Neuronal stem cell (in vitro differentiated cells): ENCODE measurements at places on chromosomes 1 and 21.

DNA sequence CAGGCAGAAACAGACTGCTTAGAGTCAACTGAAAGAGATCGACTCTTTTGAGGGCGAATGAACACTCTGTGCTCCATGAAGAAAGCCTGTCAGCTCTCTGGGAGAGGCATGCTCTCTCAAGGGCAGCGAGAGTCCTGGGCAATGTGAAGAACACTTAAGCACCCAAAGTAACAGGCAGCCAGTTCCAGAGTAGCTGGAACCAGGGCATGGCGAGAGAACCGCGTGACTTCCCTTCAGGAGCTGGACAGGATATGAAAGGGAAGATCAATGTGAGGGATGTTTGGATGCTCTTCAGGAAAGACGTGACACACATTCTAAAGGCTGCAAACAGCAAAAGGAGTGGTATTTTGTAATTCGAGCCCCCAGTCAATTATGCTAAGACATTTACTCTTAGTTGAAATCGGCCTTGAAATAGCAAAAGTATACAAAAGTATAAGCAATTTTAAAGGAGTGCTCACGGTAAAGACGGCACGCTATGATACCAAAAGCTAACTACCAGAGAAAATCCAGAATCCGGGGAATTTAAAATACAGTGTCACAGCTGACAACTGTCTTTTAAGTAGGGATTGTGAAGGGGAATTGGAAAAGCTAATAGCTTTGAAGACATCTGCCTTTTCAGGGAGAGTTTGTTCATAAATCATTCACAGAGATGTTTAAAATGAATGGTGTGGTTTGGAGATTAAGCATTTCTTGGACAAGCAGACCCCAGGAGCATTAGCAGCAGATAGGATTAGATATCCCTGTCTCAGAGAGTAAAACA is 20.8 kb downstream of the ADAMTS5 start:
- no peak overlapping the region for H3K4me3 ChIP-seq
- no peaks in the 10 kb centered on the region for H3K27me3 ChIP-seq
- H3K27ac ChIP-seq = no peak overlapping the region
- H3K4me1 ChIP-seq = no peaks in the 10 kb centered on the region
- no peaks in the 10 kb centered on the region for H3K36me3 ChIP-seq

DNA sequence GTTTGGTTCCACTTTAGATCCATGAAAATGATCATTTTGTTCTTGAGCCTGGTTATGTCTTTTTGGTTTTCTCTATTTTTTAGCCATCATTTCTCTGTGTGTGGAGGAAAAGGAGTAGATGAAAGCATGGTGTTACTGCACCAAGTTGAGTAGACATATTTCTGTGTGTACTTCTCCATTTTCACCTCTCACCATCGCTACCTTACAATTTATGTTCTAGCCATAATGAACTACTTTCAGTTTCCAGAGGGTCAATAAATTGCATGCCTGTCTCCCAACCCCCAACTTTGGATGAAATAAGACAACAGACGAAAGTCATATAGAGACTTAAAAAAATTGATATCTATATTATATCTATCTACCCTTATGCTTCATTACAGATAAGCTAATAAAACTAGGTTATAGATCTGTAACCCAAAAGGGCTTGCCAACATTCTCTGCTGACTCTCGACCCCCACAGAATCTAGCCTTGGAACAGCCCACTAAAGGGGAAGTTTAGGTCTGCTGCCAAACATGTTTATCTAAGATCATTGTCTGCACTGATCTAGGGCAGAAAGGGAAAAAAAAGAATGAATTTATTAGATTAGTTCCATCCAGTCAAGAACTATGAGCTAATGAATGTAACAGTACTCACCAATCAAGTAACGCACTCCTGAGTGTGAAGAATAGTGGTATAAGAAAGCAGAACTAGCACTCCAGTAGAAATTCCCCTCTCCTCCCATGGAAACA is 7.5 kb upstream of the MAN1A2 start:
- peaks cover 4% of the 10 kb centered on the region for H3K4me1 ChIP-seq
- H3K4me3 ChIP-seq = no peak overlapping the region
- no peaks in the 10 kb centered on the region for H3K36me3 ChIP-seq

- no peak overlapping the region for H3K4me3 ChIP-seq
- H3K27ac ChIP-seq = no peak overlapping the region
These were observed 50.3 kb upstream of the MAP10 start for GRCh38 chr1:232754930-232755329.

DNA sequence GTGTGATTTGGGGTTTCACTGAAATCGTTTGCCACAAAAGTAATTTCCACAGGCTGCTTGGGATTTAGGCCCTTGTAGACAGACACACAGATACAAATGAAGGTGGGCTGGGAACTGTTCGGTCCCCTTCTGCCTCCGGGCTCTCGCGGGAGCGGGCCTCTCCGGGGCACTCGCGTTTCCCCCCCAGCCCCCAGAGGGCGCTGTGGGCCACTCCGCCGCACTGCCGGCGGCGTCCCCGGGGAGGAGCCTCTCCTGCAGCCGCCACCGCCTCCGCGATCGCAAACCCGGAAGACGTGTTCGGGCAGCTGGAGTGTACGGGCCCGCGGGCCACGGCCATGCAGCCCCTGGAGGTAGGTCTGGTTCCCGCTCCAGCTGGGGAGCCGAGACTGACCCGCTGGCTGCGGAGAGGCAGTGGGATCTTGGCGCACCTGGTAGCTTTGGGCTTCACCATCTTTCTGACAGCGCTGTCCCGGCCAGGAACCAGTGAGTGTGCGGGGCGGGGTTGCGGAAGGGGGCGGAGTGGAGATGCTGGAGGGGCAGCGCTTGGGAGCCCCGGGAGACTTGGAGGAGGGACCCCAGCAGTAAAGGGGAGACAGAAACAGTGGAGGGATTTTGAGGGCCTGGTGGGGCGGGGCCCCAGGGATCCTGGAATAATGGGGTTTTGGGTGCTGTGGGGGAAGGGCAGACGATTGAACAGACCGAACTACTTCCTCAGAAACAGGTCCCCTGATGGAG is at the start of gene CYB561D1:
Gene CYB561D1 (plus strand): TSS at position 290 of the 735 bp plus-strand sequence. CDS start 46 bp downstream, at position 336.
- H3K4me1 ChIP-seq = peaks cover 11% of the 10 kb centered on the region
- H3K27ac ChIP-seq = peak within 1 kb of the TSS; percentile 73
- peaks cover 46% of the 10 kb centered on the region for H3K36me3 ChIP-seq
- H3K27me3 ChIP-seq = no peaks in the 10 kb centered on the region
- peak; percentile 85 for DNase-seq

DNA sequence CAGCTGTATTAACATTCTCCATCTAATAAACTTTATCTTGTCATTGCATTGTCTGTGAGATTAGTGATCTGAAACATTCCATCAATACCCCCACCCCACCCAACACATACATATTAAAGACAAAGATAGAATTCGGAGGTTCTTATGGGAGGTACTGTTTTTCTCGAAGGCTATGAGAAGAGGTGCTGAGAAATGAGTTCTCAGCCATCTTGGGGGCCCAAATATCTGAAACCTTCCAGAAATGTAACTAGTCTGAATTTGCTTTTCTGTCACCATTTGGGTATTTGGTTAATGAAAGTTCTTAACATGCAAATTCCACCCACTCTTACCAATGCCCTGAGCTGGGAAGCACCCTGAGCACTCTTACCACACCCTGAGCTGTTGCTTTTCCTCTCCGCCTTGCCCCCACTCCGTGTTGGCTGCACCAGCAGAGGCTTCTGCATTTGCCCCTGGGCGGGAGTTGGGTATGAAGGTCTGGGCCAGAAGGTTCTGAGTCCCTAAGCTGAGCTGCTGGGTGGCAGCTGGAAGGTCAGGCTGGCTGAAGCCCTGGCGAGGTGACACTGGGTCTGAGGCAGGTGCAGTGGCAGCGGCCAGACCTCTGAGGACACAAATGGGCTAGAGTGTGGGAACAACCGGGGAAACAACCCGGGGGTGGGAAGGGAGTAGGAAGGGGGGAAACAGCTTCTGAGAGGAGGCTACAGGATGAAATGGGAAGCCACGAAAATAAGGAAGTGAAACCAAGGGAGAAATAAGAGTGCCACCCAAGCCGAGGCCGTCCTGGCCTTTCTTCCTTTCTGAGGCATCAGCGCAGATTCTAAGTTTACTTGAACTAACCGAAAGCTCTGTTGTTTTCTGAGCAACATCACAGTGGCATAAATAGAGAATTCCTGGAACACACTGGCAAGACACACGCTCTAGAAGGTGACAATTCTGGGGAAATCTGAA is 26.3 kb upstream of the IER5 start:
- no peak for DNase-seq
- H3K27ac ChIP-seq = no peak overlapping the region
- peaks cover 11% of the 10 kb centered on the region for H3K27me3 ChIP-seq
- no peaks in the 10 kb centered on the region for H3K36me3 ChIP-seq

DNA sequence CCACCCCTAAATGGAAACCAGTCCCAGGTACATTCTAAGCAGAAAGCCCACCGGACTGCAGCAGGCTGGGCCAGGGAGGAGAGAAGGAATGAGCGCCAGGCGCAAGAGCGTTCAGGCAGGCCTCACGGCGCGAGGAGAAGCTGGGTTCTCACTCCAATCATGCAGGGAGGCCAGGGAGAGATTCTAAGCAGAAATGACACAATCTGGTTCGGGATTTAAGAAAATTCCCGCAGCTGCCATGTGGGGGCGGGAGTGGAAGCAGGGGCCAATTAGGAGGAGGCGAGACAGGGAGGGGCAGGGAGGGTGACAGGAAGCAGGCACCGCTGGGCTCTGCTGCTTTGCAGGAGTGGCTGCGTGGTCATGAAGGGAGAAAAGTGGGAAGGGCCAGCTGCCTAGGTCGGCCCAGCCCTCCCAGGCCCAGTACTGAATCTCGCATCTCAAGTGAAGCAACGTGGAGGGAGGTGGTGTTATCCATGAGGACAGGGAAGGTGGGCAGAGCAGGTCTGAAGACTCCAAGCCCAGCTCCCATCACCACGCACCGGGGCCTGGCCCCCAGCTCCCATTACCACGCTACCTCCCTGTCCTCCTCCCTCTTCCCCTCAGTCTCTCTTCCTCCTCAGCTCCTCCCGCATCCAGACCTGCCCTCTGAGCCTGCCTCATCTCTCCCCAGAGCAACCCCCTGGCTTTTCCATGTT is 11.8 kb downstream of the NPHP4 start:
- no peaks in the 10 kb centered on the region for H3K27me3 ChIP-seq
- H3K27ac ChIP-seq = peak overlapping the region; percentile 15
- peaks cover 8% of the 10 kb centered on the region for H3K36me3 ChIP-seq
- peaks cover 9% of the 10 kb centered on the region for H3K4me1 ChIP-seq
- no peak overlapping the region for H3K4me3 ChIP-seq

DNA sequence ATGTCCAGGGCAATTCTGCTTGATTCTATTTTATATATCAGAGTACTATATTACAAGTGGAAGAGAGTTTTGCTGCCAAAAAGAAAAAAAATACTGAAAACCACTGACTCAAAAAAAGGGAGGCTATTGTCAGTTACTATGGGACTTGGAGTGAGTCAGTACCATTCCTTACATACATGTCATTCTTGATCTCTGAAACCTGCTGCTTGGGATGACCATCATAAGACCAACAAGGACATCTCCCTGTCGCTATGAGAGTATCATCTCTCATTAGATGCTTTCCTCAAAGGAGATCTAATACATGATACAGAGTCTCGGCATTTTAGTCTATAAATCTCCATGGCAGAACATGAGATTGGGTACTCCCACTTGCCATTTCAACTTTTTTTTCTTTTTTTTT is 11.8 kb upstream of the INPP5B start:
- no peaks in the 10 kb centered on the region for H3K27me3 ChIP-seq
- DNase-seq = no peak
- H3K4me1 ChIP-seq = peaks cover 6% of the 10 kb centered on the region
- H3K27ac ChIP-seq = no peak overlapping the region
- no peak overlapping the region for H3K4me3 ChIP-seq

DNA sequence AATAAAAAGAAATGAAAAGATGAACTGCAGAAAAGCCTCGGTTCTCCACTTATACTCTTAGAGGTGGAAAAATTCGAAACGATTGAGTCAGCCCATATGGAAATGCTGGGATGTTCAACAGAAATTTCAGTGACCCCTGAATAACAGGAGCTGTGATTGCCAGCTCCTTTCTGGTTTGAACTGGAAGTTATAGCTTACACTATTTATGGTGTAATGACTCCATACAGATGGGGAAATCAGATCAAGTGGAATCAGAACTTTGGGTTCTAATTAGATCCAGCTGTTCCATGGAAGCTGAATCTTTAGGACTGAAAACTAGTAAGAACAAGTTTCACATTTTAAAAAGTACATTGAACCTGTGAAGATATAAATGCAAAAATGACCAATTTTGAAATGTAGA is 569.3 kb upstream of the ZRANB2 start:
- no peaks in the 10 kb centered on the region for H3K27me3 ChIP-seq
- H3K4me1 ChIP-seq = no peaks in the 10 kb centered on the region
- H3K4me3 ChIP-seq = no peak overlapping the region
- DNase-seq = no peak
- no peak overlapping the region for H3K27ac ChIP-seq
- H3K36me3 ChIP-seq = no peaks in the 10 kb centered on the region

DNA sequence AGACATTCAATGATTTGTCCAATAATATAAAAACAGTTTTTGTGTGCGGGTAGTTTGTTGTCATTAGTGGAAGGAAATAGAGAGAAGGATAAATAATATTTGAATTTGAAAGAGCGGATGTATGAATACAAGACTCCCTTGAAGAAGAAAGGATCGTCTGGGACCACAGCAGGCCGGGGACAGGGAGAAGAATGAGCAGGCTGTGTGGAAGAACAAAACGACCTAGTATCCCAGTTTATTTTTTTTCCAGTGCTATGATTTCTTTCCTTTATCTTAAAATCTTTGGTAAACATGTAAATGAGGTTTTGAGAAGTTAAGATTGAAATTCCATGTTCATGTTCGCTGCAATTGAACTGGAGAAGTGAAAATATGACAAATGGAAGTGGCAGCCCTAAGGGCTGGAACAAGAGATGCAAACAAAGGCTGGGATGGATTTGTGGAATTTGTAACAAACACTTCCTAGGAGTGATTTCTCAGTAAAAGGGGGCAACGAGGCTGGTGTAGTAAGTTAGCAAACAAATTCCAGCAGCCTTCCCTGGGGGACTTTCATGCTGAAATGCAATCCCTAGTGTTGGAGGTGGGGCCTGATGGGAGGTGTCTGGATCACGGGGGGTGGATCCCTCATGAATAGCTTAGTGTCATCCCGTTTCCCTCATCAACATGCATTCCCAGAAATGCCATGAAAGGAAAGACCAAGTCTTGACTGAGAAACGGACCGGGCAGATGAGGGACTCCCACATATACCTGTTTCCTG is 10.2 kb upstream of the IFI16 start:
- DNase-seq = peak; percentile 78
- H3K4me3 ChIP-seq = peak overlapping the region; percentile 52
- no peaks in the 10 kb centered on the region for H3K4me1 ChIP-seq
- peak overlapping the region; percentile 61 for H3K27ac ChIP-seq

DNA sequence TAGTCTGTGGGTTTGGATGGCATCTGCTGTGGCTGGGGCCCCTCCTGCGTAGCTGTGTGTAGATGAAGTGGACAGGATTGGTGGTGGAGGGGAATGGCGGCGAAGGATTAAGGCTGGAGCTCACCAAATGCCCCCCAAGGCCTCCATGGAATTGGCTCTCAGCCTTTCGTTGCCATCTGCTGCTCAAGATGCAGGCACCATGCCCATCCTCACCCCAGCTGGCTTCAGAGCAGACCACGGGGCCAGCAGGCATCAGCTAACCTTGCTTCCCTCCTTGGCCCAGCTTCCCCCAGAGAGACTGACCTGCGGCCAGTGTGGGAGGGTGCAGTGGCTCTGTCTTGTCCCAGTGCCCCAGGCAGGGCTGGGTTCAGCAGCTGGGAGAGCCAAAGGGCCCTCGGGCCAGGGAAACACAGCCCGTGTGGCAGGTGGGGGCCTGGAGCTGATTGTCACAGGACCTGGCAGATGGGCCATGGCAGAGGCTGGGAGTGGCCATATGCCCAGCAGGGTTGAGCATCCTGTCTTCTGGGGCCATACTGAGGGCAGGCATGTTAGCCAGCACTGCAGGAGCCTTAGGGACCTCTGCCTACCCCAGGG is 66.8 kb upstream of the ACTL8 start:
- DNase-seq = no peak
- no peak overlapping the region for H3K27ac ChIP-seq
- peaks cover 3% of the 10 kb centered on the region for H3K4me1 ChIP-seq
- peaks cover 36% of the 10 kb centered on the region for H3K36me3 ChIP-seq
- no peaks in the 10 kb centered on the region for H3K27me3 ChIP-seq
